Right hindlimb (tissue), 1 donor: ENCODE measurements at places on chromosomes 7 and 10.

DNA sequence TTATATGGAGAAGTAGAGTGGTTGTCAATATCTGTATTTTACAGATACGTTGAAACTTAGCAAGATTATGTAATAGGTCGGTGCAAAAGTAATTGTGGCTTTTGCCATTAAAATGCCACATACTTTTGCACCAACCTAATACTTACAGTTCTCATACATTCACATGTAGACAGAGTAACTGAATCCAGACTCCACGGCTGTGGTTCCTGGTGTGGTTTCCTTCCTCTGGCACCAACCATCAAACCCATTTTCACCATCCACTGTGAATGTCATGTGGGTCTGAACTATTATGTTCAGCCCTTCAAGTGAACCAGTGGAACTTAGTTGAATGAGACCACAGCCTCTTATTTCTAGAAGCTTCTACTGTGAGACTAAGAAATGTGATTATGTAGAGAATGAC is 31.5 kb upstream of the SLIT1 start:
- no peak for DNase-seq

DNA sequence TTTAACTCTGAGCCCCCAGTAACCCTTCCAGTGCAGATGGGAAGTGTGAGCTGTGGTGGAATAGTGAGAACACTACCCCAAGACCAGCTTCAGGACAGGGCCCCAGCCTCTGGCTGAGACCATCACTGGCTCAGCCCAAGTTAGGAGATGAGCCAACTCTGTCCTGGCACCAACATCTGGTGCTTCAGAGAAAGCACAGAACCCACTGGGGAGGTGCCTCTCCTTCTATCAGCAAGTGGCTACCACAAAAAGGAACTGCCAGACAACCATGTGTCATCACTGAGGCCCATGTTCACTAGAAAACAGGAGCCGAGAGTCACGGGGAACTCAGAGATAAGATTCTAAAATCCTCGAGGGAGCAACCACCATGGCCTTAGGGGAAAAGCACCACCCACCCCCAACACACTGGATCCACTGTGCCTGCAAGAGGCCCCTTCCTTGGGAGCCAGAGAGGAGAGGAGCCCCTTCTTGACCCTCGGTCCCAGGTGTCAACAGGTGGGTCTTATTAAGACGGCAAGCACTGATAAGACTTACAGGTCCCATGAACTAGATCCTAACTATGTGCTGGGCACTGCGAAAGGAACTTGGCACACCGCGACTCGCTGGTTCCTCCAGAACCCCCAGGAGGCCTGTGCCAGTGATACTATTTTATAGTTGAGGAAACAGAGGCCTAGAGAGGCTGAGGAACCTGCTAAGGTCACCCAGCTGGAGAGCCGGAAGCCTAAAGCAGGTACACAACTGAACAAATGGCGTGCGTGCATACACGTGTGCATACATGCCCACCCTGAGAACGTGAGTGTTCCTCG is 102.7 kb downstream of the FAM53B start:
- DNase-seq, result peak; percentile 62

GRCh38 chr10:110827410-110827809 is 44.3 kb upstream of the PDCD4 start:
- DNase-seq, result no peak

GRCh38 chr10:77939561-77940001 is 13.0 kb upstream of the DLG5 start:
- DNase-seq, result peak; percentile 81

GRCh38 chr10:106863549-106863948 is 301.0 kb downstream of the SORCS1 start:
- no peak for DNase-seq

GRCh38 chr7:115812794-115813193 is 217.8 kb downstream of the TFEC start:
- DNase-seq, result no peak

- no peak for DNase-seq
These were observed 58.9 kb downstream of the SFMBT2 start for GRCh38 chr10:7351894-7352293.

GRCh38 chr7:11404355-11404754 is 427.6 kb downstream of the THSD7A start:
- DNase-seq, result no peak

DNA sequence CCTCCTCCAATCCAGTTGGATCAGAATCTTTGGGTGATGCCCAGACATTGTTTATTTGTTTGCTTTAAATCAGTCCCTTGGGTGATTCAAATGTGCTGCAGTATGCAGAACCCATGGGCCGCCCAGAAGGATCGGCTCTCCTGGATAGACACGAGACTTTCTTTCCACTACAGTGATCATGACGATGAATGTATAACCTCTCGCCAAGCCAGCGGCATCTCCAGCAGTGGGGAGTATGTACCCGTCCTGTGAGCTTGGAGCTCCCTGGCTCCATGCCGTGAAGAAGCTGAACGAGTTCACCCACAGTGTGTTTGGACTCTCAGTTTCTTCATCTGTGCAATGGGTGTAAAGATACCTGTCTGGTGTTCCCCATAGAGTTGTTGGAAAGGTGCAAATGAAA is 162.3 kb downstream of the CAMK1D start:
- no peak for DNase-seq

GRCh38 chr7:30726296-30727006 is 25.5 kb upstream of the INMT start:
- no peak for DNase-seq

GRCh38 chr7:20952916-20953315 is 166.2 kb upstream of the SP8 start:
- DNase-seq, result no peak

- no peak for DNase-seq
These were observed 167.0 kb upstream of the KLF6 start for GRCh38 chr10:3951993-3952392.

GRCh38 chr7:27840313-27840712 is 100.4 kb downstream of the TAX1BP1 start:
- no peak for DNase-seq

GRCh38 chr10:82308641-82309040 is 433.6 kb downstream of the NRG3 start:
- DNase-seq, result no peak

DNA sequence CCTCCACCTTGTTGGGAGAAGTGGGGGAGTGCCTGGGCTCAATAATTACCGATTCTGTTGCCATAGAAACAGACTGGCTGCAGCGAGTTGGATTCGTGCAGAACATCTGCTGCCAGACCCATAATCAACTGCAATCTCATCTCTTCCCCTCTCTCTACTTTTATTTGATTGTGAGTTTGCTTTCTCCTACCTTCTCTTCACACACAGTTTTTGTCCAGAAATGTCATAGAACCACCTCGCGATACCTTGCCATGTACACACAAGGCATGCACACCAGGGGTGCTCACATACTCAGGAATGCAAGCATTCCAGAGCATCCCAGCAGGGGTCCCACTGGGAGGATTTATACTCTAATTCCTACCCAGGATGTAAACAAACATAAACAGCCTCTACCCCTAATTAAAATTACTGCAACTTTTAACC is 262.2 kb upstream of the AOAH start:
- no peak for DNase-seq
